ENCODE measurements at places on chromosomes 4 and X.

DNA sequence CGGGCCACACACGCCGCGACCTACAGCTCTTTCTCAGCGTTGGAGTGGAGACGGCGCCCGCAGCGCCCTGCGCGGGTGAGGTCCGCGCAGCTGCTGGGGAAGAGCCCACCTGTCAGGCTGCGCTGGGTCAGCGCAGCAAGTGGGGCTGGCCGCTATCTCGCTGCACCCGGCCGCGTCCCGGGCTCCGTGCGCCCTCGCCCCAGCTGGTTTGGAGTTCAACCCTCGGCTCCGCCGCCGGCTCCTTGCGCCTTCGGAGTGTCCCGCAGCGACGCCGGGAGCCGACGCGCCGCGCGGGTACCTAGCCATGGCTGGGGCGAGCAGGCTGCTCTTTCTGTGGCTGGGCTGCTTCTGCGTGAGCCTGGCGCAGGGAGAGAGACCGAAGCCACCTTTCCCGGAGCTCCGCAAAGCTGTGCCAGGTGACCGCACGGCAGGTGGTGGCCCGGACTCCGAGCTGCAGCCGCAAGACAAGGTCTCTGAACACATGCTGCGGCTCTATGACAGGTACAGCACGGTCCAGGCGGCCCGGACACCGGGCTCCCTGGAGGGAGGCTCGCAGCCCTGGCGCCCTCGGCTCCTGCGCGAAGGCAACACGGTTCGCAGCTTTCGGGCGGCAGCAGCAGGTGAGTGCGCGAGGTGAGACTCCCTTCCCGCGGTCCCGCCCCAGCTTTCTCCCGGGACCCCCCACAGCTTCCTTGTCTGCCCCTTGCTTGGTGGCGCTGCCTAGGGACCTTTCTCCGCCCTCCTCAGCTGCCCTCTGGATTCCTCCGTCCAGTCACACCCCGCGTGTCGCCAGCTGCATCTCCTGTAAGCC lies 678 bp downstream of the BMP3 start:
- DNase-seq = no peak

- no peak for DNase-seq
Measured at GRCh38 chrX:68234171-68234910, 199.0 kb downstream of the OPHN1 start.

- DNase-seq = no peak
Measured at GRCh38 chr4:72110886-72111285, 79.1 kb downstream of the NPFFR2 start.

- DNase-seq = no peak
Measured at GRCh38 chrX:29940750-29941149, 274.6 kb upstream of the MAGEB2 start.

GRCh38 chr4:74670583-74670982 lies 123.7 kb downstream of the BTC start:
- no peak for DNase-seq

GRCh38 chr4:88706574-88706973 lies 8.9 kb upstream of the NAP1L5 start:
- DNase-seq = no peak

DNA sequence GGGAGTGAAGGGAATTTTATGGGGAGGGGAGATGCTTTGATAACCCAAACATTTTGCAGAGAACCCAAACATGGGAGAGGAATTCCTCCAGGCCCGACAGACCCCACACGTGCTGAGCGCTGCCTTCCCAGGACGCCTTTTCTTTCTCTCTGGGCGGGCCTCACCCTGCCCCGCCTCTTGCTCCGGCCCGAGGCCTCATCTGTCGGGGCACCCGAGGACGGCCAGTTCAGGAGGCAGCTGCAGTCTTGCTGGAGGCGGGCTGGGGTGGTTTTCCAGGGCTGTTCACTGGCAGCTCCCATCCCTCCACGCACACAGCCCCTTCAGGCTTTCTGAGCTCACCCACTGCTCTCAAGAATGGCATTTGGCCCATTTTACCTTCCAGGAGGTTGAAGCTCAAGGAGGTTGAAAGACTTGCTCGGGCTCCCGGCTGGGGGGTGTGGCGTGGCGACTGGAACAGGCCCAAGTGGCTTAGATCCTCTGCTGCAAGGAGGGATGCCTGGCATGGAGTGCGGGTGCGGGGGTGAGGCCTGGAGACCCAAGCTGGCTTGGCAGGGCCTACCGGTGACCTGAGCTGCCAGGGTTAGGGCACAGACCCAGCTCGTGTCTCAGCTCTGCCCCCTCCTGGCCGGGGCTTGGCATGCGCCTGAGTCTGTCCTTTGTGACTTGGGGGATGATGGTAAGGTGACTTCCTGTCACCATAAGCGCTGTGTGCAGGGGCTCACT lies 99.2 kb downstream of the PSAPL1 start:
- DNase-seq = peak; percentile 41

DNA sequence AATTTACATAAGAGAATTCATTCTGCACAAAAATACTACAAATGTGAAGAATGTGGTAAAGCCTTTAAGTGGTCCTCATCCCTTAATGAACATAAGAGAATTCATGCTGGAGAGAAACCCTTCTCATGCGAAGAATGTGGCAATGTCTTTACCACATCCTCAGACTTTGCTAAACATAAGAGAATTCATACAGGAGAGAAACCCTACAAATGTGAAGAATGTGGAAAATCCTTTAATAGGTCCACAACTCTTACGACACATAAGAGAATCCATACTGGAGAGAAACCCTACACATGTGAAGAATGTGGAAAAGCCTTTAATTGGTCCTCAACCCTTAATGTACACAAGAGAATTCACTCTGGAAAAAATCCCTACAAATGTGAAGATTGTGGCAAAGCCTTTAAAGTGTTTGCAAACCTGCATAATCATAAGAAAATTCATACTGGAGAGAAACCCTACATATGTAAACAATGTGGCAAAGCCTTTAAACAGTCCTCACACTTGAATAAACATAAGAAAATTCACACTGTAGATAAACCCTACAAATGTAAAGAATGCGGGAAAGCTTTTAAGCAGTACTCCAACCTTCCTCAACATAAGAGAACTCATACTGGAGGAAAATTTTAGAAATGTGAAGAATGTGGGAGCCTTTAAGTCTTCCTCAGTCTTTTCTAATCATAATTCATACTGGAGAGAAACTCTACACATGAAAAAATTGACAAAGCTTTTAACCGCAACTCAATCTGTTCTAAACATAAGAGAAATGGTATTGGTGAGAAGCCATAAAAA lies 37.4 kb downstream of the ZNF718 start:
- DNase-seq = no peak

- no peak for DNase-seq
Measured at GRCh38 chr4:128665514-128665913, 144.0 kb upstream of the JADE1 start.

DNA sequence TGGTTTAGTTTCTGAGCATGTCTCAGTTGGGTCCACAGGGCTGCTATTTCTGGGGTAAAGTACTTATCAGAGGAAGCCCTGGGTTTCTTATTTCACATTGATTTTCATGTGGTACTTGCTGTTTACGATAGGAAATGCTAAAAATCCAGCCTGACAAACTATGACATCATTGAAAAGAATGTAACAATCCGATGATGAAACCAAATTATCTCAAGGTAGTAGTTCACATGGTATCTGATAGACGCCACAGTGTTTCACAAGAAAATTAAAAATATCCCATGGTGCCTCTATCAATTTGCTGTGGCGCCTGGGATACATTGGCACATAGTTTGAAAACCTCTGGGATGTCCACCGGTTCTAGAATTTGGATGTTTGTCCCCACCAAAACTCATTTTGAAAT lies 418.9 kb upstream of the RPS6KA3 start:
- DNase-seq = no peak

- DNase-seq = peak; percentile 5
Measured at GRCh38 chrX:110384490-110384889, 25.8 kb downstream of the RTL9 start.

DNA sequence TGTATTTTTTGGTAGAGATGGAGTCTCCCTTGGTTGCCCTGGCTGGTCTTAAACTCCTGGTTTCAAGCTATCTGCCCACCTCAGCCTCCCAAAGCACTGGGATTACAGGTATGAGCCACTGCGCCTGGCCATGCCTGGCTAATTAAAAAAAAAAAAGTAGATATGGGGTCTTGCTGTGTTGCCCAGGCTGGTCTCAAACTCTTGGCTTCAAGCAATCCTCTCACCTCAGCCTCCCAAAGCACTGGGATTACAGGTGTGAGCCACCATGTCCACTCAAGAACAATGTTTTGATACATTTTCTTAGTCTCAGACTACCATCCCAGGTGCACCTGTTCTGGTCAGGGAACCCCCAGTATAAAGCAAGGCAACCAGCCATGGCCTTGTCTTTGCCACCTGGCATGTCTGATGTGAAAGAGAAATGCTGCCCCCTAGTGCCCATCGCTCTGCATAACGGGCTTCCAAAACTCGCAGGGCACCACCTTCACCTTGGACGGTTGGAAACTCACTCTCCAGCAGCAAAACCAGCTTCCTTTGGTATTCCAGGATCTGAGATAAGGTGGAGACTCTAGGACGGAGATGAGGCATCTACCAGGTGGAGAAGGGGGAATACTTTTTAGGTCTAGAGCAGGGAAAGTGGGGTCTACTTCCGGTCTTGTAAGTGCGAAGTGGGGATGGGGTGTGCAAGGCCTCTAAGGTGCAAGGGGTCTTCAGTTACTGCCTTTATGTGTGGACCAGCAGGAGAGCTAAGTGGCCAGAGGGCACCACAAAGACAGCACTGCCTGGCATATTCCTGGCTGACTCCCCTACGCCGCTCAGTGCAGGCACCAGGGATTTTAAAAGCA lies 47.7 kb upstream of the AFAP1 start:
- DNase-seq = peak; percentile 57

DNA sequence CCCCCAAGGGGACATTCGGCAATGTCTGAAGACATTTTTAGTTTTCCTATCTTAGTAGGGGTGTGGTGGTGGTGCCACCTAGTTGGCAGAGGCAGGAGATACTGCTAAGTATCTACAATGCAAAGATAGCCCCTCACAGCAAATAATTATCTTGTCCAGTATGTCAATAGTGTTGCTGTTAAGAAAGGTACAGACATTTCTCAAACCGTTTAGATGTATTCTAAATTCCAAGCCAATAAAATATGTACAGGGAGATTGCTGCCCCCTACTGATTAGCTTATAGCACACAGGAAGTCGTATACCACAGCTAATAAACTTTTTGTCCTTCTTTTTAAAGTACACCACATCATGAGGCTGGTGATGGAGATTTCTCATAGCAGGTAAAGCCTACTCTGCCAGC lies 260.5 kb downstream of the TMA16 start:
- DNase-seq = no peak

GRCh38 chrX:135985973-135986310 lies 707 bp downstream of the SLC9A6 start:
- peak; percentile 16 for DNase-seq

DNA sequence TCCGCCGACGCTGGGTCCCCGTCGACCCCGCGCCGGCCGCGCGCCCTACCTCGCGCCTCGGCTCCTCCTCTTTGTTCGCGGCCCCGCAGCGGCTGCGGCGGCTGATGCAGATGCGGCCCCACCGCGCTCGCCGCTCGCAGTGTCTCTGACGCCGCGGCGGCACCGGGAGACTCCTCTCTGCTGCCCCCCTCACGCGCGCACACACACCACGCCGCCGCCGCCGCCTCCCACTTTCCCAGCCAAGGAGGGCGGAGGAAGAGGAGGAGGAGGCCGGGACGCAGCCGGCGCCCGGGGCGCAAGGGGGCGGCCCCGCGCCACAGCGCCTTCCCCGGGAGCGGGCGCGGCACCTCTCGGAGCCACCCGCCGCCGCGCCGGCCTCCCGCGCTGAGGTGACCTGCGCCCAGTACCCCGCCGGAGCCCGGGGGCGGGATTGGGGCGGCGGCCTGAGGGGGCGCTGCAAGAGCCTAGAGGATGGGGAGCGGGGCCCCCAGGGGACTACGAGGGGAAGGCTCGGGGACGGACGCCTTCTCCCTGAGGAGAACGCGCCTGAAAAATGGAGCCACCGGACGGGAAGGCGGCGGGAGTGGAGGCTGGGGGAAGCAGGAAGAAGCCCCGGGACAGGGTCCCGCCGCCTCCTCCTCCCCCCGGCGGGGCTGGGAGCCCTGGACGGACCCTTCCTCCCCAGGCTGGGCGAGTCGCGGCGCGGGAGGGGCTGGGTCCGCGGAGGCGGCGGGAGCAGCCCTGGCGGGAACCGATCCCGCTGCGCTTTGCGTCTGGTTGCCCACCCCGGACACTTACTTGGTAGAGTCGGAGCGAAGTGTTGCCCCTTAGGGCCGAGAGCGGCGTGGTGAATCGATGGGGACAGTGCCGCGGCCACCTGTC lies at the start of gene SH3RF1:
SH3RF1 (minus strand) TSS at position 147 of the 882 bp plus-strand sequence. CDS start 1,744 bp downstream, outside the sequence.
- peak; percentile 90 for DNase-seq

DNA sequence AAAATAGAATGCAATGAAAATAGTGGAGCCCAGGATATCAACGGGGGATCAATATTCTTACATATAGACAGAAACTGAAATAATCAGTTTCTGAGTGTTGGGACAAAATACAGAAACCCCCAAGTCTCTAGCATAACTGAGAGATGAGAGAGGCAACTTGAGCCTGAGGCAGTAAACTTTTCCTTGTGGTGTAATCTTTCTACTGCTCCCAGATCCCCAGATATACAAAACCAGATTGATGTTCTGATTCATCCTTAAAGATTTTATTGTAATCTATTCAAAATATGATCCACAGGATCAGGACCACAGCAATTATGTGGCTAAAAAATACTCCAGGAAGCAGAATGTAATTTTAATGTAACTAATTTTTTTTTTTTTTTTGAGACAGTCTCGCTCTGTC lies 2282.6 kb downstream of the ARAP2 start:
- no peak for DNase-seq

GRCh38 chr4:26573389-26573794 lies 10.5 kb upstream of the TBC1D19 start:
- no peak for DNase-seq

- no peak for DNase-seq
Measured at GRCh38 chr4:70943114-70943513, 40.9 kb downstream of the MOB1B start.

DNA sequence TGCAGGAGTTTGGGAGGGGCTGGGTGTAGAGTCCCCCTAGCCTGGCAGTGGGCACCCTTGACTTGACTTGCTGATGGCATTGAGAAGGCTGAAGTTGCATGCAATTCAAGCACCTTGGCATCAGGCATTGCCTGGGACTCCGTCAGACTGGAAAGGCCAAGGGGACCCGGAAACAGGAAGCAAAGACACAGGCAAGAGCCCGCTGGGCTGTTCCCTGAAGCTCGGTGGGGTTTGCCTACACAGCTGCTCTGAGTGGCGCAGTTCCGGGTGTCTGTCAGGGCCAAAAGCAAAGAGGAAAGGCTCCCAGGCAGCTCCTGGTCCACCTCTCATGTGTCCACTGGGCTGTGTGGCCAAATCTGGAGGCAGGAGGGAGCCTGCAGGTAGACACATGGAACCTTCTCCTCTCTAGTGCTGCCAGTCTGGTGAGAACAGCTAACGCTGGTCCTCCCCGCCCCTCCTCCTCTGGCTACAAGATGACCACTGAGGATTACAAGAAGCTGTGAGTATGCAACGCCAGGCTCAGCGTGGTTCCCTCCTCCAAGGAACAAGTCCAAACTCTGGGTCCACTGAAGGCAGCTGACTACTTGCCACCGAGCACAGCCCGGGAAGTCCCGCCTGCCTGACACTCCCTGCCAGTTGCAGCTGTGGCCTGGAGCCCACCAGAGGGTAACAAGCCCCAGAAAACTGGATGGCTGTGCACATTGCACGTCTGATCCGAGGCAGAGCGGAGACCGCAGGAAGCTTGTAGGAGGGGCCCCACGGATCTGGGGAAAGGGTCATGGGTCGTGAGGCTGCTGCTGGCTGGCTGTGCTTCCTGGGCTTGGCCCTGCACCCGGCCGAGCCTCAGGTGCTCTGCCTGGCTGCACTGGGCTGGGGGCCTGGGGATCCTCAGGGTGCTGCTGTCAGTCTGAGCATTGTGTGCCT lies 20.1 kb downstream of the ZNF185 start:
- DNase-seq = no peak

Data from erythroblast (primary cell).